Astrocyte (in vitro differentiated cells and primary cell): ENCODE measurements at places on chromosomes 3 and 15. TPM values are rescaled to one million over a fixed set of nuclear protein-coding genes. Genes with fewer than 3 reads are reported as not detected.

GRCh38 chr3:128381609-128382008 is 85.1 kb downstream of the DNAJB8 start:
- H3K27me3 ChIP-seq, result no peaks in the 10 kb centered on the region
- H3K4me3 ChIP-seq, result no peak overlapping the region
- H3K36me3 ChIP-seq, result no peaks in the 10 kb centered on the region
- H3K4me1 ChIP-seq, result peaks cover 15% of the 10 kb centered on the region

DNA sequence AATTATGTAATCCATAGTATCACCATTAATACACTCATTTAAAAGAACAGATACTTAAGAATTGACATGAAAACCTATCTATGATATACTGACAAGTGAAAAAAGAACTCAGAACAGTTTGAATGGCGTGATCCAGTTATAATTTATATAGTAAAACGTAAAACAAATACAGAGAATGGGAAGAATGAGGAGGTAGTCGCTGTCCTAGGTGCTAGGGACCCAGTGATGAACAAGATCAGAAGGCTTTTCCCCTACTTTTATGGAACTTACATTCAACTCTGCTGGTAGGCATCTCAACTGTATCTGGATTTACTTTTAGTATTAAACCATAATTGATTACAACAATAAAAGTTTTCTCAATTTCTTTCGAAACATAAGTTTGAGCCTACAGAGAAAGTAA is 31.8 kb downstream of the GSK3B start:
- no peak overlapping the region for H3K4me3 ChIP-seq
- no peak overlapping the region for H3K27ac ChIP-seq
- no peaks in the 10 kb centered on the region for H3K27me3 ChIP-seq

DNA sequence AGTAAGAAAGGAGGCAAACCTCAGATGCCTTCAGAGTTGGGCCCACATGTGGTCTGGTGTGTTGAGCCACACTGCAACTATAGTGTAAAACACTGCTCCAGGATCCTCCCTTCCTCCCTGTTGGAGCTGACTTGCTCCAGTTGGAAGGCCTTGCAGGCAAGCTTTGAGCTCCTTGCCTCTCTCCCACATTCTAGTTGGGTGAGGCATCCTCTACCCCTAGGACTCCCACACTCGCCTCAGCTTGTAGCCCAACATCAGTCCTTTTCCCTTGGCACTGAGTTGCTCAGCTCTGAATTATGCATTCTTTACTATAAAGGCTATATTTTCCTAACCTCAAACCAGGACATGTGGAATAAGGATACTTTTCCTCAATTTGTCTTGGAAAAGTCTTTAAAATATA is 143.9 kb downstream of the NECTIN3 start:
- H3K27me3 ChIP-seq, result no peaks in the 10 kb centered on the region
- DNase-seq, result no peak
- no peaks in the 10 kb centered on the region for H3K36me3 ChIP-seq
- H3K27ac ChIP-seq, result no peak overlapping the region

- H3K4me3 ChIP-seq, result no peak overlapping the region
- H3K27me3 ChIP-seq, result no peaks in the 10 kb centered on the region
- H3K36me3 ChIP-seq, result no peaks in the 10 kb centered on the region
- DNase-seq, result no peak
Measured at GRCh38 chr3:31562525-31562924, 29.8 kb downstream of the STT3B start.

- H3K27ac ChIP-seq, result no peak overlapping the region
- no peak for DNase-seq
- no peak overlapping the region for H3K4me3 ChIP-seq
- peaks cover 23% of the 10 kb centered on the region for H3K36me3 ChIP-seq
- H3K27me3 ChIP-seq, result no peaks in the 10 kb centered on the region
Measured at GRCh38 chr15:32723171-32723948, 5.6 kb downstream of the GREM1 start.

PPARG gene
- total RNA-seq, result 3.0 and 4.4 TPM in 2 replicates

MKRN2OS gene
- total RNA-seq, result 0.25 TPM in 1 of 2 replicates, not detected in the other

BMF gene
- 31.0 and 31.8 TPM in 2 replicates for total RNA-seq

ALPK3 gene
- total RNA-seq, result 6.8 and 9.1 TPM in 2 replicates

PRKCD gene
- 25.4 and 28.8 TPM in 2 replicates for total RNA-seq
